ENCODE measurements at places on chromosomes 3 and 15.
A peak's percentile ranks its signal among the peaks of the same experiment; 100 is the strongest.

DNA sequence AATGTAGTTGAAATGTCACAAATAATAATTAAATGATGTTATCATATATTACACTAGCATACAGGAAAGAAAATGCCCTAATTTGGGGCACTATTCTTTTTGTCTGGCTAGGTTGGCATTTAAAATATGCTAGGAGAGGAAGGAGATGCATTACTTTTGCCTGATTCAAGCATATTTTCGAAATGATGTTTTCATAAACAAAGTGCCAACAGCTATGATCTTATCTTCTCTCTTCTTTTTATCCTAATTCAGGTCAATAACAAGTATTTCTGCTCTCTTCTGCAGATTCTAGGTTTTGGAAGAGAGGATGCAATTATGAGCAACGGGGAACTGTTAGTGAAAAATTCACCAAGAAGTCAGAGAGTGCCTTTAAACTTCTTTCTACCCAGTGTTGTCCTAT, 55.8 kb upstream of the NR2F2 start:
- DNase-seq: no peak

GRCh38 chr3:14598143-14598569, 53.4 kb upstream of the CCDC174 start:
- DNase-seq: peak; percentile 30

GRCh38 chr3:195224156-195224979, 46.6 kb downstream of the XXYLT1 start:
- no peak for DNase-seq

DNA sequence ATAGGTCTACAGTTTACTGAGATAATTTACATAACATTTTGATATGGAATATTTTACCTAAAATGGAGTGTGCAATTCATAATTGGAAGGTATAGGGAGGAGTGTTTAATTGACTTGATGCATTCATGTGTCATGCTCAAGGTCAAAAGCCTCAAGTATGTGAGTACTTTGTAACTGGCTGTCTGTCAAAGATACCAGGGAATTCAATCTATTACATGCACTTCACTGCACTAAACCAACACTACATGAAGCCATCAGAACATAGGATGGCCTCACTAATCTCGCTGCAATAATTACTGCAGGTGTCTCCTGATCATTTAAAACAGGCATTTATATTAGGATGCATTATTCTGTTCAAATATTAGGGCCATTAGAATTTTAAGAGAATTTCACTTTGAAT, 367.2 kb downstream of the CNTN4 start:
- no peak for DNase-seq

Data from hindlimb muscle (tissue), 1 donor.